ENCODE measurements at places on chromosomes 13 and 19.

DNA sequence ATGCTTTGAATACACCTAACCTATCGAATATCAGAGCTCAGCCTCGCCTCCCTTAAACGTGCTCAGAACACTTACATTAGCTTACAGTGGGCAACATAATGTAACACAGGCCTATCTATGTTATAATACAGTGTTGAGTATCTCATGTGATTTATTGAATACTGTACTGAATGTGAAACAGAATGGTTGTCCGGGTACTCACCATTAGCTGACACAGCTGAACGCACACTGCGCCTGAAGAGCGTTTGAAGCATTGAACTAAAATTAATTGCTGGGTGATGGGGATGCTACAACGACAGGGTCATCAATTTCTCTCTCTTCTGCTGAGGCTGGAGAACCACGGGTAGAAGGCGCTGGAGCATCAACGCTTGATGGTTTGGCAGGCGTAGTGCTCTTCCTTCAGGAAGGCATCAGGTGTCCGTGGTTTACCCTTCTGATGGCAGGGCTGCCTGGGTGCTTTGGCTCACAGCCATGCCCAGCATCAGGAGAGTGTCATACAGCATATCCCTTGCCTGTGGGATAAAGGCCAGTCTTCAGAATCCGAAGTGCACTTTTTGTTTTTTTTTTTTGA, 46.9 kb upstream of the UBE2L5 start:
- no peak for DNase-seq

DNA sequence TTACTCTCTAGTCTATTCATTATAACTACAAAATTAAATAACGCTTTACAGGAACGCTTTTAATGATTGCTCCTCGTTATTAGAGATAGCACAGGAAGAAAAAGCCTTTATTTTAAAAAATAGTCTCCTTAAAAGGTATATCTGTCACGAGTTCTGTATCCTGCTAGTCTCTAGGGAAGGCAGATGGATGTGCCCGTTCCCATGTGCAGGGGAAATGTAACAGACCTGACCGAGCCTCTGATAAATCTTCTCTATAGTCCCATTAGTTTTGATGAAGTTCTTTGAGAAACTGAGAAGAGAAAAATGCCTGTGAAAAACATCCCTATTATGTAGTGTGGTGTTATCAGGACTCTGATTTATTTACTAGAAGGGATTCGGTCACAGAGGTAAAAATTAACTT, 226.4 kb downstream of the PCDH9 start:
- no peak for DNase-seq

GRCh38 chr13:77331421-77331820, 4.5 kb upstream of the MYCBP2 start:
- no peak for DNase-seq

- DNase-seq = no peak
These were observed 248.0 kb downstream of the RFC3 start for GRCh38 chr13:34065928-34066327.

DNA sequence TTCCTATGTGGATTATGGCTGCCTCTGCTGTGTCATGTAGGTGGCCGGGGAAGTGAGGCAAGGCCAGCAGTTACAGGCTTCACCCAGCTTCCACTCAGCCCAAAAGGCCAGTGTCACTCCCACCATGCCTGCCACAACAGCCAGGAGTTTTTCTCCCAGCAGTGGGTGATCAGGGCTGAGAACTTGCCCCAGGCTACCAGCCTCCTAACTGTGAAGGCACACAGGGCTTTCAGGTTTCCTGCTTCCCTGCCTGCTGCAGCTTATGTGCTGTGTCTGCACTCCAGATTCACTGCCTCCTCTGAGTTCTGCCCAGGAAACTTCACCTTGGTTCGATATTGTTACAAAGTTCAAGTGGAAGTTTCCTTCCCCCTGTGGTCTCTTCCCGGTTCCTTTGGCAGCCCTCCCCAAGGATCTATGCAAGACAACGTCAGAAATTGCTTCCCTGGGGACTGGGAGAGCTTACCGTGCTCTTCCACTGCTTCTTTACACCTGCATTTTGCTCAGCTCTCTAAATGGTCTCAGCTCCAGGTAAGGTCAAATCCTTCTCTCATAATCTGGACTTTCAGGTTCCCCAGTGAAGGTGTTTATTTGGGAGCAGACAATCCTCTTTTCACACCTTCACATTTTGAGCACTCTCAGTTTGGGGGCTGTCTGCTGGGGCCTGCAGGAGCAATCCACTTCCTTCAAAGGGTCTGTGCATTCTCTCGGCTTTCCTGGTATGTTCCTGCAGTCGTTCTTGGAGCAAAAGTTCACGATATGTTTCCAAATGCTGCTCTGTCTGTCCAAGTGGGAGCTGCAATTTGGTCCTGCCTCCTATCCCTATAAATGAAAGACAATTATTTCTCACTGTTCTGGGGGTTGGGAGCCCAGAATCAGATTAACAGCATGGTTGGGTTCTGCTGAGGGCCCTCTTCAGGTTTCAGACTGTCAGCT, 1730.1 kb upstream of the PRR20A start:
- DNase-seq = no peak

DNA sequence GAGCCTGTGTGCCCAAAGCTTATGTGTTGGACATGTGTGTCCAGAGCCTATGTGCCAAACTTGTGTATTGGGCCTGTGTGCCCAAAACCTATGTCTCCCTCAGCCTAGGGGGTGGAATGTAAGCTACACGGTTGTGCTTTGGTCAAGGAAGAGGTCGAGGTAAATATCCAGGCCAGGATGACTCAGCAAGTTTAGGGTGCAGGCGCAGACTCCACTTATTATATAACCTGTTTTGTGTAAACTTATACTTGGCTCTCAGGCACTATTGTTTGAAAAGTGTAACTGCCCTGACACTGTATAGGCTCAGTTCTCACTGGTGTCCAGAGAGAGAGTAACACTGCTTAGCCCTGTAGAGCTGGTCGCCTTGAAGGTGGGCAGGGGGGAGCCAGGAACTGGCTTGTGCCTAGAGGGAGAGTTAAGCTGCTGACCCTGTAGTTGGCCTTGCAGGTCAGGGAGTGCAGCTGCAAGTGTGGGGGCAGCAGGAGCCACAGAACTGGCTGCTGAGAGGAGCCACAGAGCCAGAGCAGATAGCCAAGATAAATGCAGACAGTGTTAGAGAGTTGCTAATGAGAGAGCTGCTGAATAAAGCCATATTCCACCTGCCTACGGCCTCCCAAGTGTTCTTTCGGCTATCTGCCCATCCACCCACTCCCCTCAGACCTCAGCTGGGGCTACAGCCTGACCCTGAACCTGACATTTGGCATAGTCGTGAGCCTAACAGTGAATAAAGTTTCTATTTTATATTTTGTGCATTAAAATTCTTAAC, 517.2 kb upstream of the SLITRK1 start:
- DNase-seq = peak; percentile 2

Measured in NCI-H2081 (cell line).